ENCODE measurements at places on chromosomes 1 and 21. TPM values are rescaled to one million over a fixed set of nuclear protein-coding genes. Genes with fewer than 3 reads are reported as not detected.

DNA sequence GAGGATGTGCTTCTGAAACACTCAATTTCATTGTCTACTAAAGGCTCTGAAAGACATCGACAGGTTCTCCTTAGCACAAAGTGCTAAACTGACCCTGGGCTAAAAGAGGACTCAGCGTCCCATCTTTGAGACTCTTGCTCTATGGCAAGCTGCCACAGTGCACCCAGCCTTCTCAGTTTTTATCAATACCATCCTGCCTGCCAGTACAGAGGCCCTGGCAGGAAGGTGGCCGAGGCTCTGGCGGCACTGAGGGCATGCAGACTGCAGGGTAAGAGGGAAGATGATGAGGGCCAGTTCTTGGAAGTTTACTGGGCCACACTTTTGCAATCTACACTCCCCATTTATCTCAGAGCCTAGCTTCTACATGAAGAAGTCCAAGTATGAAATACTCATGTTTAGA, 5.3 kb downstream of the OLFML2B start:
- H3K27ac ChIP-seq, result no peak overlapping the region
- H3K4me3 ChIP-seq, result no peak overlapping the region
- H3K4me1 ChIP-seq, result no peaks in the 10 kb centered on the region

- peak overlapping the region; percentile 13 for H3K4me3 ChIP-seq
- H3K36me3 ChIP-seq, result peaks cover 11% of the 10 kb centered on the region
- DNase-seq, result peak; percentile 88
- peak overlapping the region; percentile 98 for H3K27ac ChIP-seq
- H3K27me3 ChIP-seq, result no peaks in the 10 kb centered on the region
Measured at GRCh38 chr1:94259635-94260289, 22.4 kb upstream of the ARHGAP29 start.

- no peak for DNase-seq
- H3K4me1 ChIP-seq, result no peaks in the 10 kb centered on the region
- H3K36me3 ChIP-seq, result no peaks in the 10 kb centered on the region
Measured at GRCh38 chr1:203278082-203278884, 27.0 kb upstream of the BTG2 start.

- H3K27ac ChIP-seq, result no peak overlapping the region
- no peaks in the 10 kb centered on the region for H3K36me3 ChIP-seq
Measured at GRCh38 chr1:56399795-56400194, 179.6 kb downstream of the PLPP3 start.

DNA sequence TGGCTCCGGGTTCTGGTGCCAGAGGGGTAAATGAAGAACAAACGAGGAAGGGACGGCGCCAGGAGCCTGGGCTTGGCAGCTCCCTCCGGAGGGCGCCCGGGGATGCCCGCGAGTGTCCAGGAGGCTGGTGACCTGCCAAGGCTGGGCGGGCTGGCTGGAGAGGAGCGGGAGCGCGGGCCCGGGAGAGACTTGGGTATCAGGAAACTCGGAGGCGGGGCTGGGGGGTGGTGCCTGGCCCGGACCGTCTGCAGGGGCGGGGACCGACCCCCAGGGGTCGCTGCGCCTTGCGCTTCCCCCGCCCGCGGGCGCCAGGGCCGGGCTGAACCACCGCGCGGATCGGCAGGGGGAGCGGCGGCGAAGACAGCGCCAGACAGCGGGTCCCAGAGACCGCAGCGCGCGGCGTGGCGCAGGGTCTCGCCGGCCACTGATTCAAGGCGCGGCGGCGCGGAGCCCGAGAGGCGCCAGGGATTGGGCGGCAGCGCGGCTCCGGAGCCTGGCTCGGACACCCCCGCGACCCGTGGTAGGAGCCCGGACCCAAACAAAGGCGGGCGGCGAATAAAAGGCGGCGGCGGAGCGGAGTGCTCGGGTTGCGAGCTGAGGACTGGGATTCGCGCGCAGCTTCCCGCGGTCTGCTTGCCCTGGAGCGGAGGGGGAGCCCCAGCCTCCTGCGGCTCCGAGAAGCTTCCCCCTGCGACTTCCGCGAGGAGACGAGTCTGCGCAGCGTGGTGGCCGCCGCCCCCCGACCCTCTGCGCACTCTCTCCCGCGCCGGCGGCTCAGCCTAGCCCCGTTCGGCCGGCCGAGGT, at the start of gene DISP3:
Gene DISP3, plus strand, starts transcription at position 585 of the 804 bp plus-strand sequence. CDS start 21,838 bp downstream, outside the sequence.
- peaks cover 34% of the 10 kb centered on the region for H3K27me3 ChIP-seq
- H3K4me1 ChIP-seq, result no peaks in the 10 kb centered on the region
- DNase-seq, result peak; percentile 43
- no peak within 1 kb of the TSS for H3K4me3 ChIP-seq
- H3K27ac ChIP-seq, result no peak within 1 kb of the TSS
- H3K36me3 ChIP-seq, result no peaks in the 10 kb centered on the region

DNA sequence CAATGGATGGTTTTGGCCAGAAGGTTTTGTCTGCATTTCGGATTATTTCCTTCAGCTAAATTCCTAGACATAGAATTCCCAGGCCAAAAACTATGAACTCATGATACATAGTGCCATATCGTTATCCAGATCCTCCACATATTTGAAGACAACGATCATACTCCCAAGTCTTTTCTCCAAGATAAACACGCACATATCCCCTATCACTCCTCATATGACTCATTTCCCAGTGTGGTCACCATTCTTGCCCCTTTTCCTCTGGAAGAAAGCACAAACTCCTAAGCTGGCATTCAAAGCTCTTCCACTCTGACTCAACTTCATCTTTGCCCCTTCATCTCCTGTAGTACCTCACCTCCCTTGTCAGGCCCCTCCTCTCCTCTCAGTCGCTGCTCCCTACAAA, 277.6 kb downstream of the PLPP3 start:
- no peak overlapping the region for H3K4me3 ChIP-seq
- H3K36me3 ChIP-seq, result no peaks in the 10 kb centered on the region
- DNase-seq, result no peak
- H3K27me3 ChIP-seq, result no peaks in the 10 kb centered on the region
- peaks cover 9% of the 10 kb centered on the region for H3K4me1 ChIP-seq

- no peak overlapping the region for H3K4me3 ChIP-seq
- no peaks in the 10 kb centered on the region for H3K36me3 ChIP-seq
- H3K27me3 ChIP-seq, result no peaks in the 10 kb centered on the region
- no peak for DNase-seq
- no peak overlapping the region for H3K27ac ChIP-seq
Measured at GRCh38 chr1:216804111-216804510, 80.9 kb upstream of the ESRRG start.

DNA sequence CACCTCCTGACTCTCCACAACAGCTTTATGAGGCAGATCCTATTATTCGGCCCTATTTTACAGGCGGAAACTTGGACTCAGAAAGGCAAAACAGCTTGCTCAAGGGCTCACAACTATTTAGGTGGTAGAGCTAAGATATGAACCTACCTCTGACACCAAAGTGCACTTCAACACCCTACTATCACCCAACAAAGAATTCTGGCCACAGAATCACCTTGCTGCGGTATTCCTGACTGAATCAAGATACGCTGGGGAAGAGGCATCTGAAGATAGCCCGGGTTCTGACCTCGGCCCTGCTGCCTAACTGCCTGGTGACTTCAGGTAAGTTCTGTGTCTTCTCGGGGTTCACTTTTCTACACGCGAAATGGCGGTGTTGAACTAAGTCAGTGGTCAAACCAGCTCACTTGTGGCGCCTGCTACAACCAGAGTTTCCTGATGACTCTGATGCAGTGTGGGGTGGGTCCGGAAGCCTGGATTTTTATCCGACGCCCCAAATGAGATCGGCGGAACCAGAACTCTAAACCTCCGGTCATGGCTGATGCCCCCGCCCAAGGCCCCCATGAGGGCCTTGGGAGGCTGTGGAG, 608 bp downstream of the PEF1 start:
- peaks cover 5% of the 10 kb centered on the region for H3K36me3 ChIP-seq
- peaks cover 43% of the 10 kb centered on the region for H3K4me1 ChIP-seq
- H3K27me3 ChIP-seq, result no peaks in the 10 kb centered on the region
- H3K4me3 ChIP-seq, result peak overlapping the region; percentile 76
- peak; percentile 60 for DNase-seq

DNA sequence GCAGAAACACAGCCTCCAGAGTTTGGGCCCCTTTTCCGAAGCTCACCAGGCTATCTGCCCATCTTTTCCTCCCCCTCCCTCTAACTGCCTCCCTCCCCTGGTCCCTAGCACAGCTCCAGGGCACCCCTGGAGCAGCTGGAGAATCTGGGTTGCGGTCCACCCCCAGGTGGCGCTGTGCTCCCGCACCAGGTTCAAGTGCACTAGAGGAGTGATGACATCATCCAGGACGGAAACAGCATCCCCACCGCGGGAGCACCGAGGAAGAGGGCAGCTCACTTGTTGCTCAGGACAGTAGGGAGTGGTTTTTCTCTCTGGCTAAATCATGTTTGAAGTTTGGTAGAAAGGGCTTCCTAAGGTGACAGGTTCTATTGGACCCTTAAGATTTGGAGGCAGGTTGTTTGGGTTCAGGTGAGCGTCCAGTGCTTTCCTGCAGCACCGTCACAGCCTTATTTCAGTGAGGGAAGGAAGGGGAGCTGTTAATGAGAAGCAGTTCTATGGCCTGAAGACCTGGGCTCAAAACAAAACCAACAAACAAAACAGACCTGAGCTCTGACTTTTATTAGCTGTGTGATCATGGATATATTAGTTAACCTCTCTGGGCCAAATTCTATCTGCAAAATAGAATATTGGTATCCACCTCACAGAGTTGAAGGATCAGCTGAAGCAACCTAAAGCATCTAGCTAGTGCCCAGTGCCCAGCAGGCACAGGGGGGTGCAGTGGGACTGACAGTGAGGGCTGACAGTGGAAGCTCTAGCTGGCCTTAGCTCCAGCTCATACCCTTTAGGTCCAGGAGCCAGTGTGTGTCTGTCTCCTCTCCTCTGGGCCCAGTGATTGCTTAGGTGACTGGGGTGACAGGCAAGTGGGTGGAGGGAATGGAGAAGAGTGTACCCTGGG, 7.5 kb downstream of the SHISA4 start:
- H3K36me3 ChIP-seq, result no peaks in the 10 kb centered on the region
- DNase-seq, result peak; percentile 89
- H3K4me1 ChIP-seq, result peaks cover 29% of the 10 kb centered on the region

DNA sequence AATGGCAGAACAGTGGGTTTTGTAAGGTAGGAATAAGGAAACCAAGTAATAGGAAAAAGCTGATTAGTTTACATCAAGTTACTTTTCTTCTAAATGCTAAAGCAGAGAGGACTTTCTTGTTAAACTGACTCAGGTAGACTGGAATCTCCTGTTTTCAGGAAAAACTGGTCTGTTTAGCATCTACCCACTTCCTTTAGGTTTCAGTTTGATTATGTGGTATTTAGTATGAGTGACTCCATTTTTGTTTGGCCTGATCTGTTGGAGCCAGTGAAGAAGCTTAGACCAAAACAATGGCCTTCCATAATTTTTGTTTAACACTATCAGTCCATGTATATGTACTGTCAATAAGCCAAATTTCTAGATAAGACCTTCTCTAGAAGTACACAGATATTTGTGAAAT, 88.4 kb downstream of the EPB41 start:
- DNase-seq, result no peak
- no peaks in the 10 kb centered on the region for H3K27me3 ChIP-seq
- peak overlapping the region; percentile 54 for H3K27ac ChIP-seq
- no peaks in the 10 kb centered on the region for H3K36me3 ChIP-seq
- peaks cover 18% of the 10 kb centered on the region for H3K4me1 ChIP-seq
- no peak overlapping the region for H3K4me3 ChIP-seq

DNA sequence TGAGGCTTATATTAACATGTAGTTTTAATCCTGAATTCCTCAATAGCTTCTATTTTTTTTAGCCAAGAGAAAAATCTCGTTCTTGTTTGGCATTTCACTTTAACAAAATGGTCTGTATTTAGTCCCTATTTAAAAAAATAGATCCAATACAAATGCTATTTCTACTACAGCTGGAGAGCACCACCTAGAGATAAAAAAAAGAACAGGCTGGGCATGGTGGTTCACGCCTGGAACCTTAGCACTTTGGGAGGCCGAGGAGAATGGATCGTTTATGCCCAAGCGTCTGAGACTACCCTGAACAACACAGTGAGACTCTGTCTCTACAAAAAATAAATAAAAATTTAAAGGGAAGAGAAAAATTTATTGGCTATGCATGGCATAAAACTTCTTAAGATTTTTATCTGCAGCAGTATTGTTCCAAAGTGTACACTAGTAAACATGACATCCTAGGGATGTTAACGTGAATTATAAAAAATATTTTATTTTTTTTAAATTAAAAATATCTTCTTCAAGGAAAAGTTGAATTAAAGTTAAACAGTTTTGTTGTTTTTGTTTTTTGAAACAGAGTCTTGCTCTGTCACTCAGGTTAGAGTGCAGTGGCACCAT, 4.4 kb downstream of the ST7L start:
- peaks cover 44% of the 10 kb centered on the region for H3K36me3 ChIP-seq
- DNase-seq, result no peak
- H3K4me3 ChIP-seq, result no peak overlapping the region

GRCh38 chr1:21935393-21935804, 1.7 kb downstream of the HSPG2 start:
- peaks cover 65% of the 10 kb centered on the region for H3K4me1 ChIP-seq
- no peak for DNase-seq
- H3K27me3 ChIP-seq, result no peaks in the 10 kb centered on the region
- H3K36me3 ChIP-seq, result no peaks in the 10 kb centered on the region
- H3K27ac ChIP-seq, result no peak overlapping the region

DNA sequence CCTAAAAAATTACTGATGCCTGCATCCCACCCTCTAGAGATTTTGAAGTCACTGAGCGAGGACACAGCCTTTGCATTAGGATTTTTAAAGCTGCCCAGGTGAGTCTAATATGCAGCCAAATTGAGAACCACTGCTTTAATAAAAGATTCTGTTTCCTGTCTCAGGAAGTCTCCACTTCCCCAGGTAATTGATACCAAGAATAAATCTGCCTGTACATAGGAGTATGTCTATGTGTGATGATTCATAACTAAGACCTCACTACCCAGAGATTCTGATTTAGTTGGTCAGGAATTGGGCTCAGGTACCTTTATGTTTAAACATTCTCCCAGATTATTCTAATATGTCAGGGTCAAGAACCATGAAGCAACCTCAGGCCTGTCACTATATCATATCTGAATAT, 108.8 kb upstream of the ARTN start:
- peaks cover 2% of the 10 kb centered on the region for H3K36me3 ChIP-seq
- no peaks in the 10 kb centered on the region for H3K27me3 ChIP-seq
- peaks cover 47% of the 10 kb centered on the region for H3K4me1 ChIP-seq
- H3K4me3 ChIP-seq, result no peak overlapping the region
- no peak for DNase-seq

- H3K36me3 ChIP-seq, result no peaks in the 10 kb centered on the region
- no peak overlapping the region for H3K4me3 ChIP-seq
- H3K4me1 ChIP-seq, result no peaks in the 10 kb centered on the region
- no peak for DNase-seq
- H3K27me3 ChIP-seq, result peaks cover 67% of the 10 kb centered on the region
Measured at GRCh38 chr1:18783705-18784481, 75.6 kb downstream of the TAS1R2 start.

GRCh38 chr1:24126018-24126671, 14.2 kb upstream of the MYOM3 start:
- DNase-seq, result no peak
- H3K27ac ChIP-seq, result no peak overlapping the region
- no peak overlapping the region for H3K4me3 ChIP-seq

- no peak overlapping the region for H3K4me3 ChIP-seq
- H3K27ac ChIP-seq, result no peak overlapping the region
- no peak for DNase-seq
Measured at GRCh38 chr21:36589352-36589971, 109.5 kb upstream of the SIM2 start.

GRCh38 chr1:117231748-117232373, 21.1 kb upstream of the VTCN1 start:
- H3K4me1 ChIP-seq, result peaks cover 12% of the 10 kb centered on the region
- no peaks in the 10 kb centered on the region for H3K27me3 ChIP-seq

PLEKHN1 gene
- total RNA-seq, result 9.1 TPM

PHGDH gene
- total RNA-seq, result 569 TPM

TAGLN2 gene
- 481 TPM for total RNA-seq

NR0B2 gene
- not detected for total RNA-seq

CD1D gene
- not detected for total RNA-seq

CELA3B gene
- total RNA-seq, result not detected

WNT4 gene
- total RNA-seq, result 0.83 TPM

FMO1 gene
- not detected for total RNA-seq

TEX38 gene
- not detected for total RNA-seq

C1orf87 gene
- total RNA-seq, result not detected

Data from PC-9 (cell line).